ENCODE measurements at places on chromosomes 1 and 21.

- no peak for DNase-seq
These were observed 467.8 kb downstream of the CAMTA1 start for GRCh38 chr1:7253118-7253480.

DNA sequence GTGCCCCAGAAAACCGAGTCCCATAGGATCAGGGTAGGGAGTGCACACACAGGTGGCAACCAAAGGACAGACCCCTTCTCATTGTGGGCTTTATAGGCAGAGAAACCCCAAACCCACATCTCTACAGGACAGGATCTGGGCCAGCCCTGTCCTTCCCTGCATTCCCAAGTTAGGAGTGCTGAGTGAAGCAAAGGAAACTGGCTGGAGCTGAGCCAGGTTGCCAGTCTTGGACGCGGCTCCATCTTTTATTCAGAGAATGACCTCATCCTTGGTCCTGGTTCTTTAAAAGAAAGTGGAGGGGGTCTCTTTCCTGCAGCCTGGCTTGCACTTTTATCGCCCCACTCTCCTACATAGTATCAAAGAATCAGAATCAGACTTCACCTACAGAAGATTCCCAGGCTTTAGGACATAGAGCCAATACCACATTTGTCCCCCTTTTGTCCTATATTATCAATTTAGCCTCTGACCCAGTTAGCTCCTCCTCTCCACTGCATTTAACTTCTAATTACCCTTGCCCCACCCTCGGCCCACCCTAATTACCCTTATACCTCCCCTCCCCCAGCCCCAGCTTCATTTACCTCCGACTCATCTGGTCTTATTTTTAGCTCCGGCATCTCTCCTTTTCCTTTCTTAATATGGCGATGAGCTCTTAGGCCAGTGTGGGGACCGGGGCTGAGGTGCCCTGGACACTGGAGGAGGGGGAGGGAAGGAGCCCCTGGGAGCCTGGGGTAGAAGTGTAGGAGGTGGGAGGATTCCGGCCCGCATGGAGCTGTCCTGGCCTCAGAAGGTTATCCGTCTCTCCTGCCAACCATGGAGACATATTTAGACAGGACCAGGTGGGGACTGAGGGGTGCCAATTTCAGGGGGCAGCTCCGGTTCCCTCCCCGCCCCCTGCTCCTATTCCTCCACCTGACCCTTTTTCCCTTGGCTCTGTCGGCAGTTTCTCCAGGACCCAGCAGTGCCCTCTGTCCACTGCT lies at the start of gene CASQ1:
Gene CASQ1 (plus strand): TSS at position 927 of the 977 bp plus-strand sequence. CDS start 177 bp downstream, outside the sequence.
- DNase-seq: no peak

DNA sequence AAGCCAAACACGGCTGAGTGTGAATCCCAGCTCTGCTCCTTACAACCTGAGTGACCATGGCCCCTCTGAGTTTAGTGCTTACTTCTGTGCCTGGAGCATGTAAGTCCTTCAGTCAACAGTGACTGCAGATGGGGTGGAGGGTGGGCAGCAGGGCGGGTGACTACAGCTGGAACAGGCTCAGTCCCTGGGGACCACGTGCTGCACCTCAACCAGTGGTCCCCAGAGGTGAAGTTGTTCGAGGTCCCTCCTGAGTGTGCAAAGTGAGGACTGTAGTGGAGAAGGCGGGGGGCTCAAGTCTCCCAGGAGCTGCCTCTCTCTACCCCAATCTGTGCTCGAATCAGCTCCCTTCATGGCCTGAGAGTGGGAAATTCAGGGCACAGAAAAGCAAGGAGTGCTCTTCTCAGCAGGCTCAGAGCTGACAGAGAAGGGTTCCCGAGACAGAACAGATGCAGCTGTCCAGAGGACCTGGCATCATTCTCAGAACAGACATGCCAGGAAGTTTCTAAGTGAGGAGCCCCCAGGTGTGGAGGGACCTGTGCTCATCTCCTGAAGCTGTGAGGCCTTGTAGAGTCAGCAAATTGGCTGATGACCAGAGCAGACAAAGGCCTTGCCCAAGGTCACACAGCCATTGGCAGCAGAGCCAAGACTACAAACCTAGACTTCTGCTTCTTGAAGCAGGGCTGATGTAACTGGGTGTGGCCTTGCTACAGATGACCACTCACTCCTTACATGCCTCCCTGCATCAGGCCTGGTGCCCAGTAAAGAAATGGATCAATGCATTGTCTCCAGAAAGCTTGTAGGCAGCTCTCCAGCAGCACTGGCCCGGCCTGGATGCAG lies 61.7 kb upstream of the EDN2 start:
- DNase-seq: no peak

GRCh38 chr1:168190403-168190802 lies 11.6 kb downstream of the TIPRL start:
- no peak for DNase-seq

DNA sequence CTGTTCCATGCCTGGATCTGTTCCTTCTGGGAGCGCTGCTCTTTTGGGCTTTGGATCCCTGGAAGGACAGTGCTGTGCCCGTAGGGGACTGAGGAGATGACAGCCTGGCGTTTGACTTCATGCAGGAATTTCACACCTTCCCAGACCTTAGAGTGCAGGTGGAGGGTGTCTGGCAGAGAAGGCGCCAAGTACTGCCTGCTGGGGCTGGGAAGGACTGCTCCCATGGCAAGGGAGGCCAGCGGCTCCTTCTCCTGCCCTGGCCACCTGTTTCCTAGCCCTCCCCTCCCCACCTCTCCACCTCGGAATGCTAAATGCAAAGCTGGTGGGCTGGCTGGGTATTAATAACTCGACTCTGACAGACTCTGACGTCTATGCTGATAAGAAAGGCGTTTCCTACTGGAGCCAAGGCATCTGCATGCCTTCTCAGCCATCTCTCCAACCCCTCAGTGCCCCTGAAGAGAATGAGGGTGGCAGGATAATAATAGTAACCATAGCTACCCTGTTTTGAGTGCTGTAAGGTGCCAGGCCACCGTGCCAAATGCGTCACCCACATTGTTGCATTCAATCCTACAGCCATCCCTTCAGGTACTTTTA lies 17.5 kb upstream of the PDIK1L start:
- no peak for DNase-seq

DNA sequence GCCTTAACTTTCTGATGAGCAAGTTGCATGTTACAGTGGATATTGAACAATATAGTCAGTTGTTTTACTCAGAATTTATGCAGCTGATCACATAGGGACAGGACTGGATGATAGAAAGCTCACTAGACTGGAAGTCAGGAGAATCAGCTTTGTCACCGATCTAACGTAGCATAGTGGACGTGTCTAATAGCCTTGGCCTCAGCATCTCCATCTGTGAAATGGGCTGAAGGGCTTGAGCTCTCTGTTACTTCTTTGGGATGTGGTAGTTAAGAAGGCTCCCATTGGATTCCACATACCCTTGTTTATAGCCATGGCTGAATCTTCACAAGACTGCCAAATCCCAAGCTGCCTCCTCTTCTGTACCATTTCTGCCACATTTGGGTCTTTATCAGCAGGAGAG lies 190.6 kb downstream of the GRIK1 start:
- DNase-seq: no peak

- DNase-seq: no peak
These were observed 16.7 kb downstream of the TFAP2E start for GRCh38 chr1:35589516-35590427.

GRCh38 chr21:25986928-25987327 lies 183.6 kb downstream of the APP start:
- no peak for DNase-seq

GRCh38 chr1:51236531-51237350 lies 668 bp downstream of the RNF11 start:
- peak; percentile 28 for DNase-seq

DNA sequence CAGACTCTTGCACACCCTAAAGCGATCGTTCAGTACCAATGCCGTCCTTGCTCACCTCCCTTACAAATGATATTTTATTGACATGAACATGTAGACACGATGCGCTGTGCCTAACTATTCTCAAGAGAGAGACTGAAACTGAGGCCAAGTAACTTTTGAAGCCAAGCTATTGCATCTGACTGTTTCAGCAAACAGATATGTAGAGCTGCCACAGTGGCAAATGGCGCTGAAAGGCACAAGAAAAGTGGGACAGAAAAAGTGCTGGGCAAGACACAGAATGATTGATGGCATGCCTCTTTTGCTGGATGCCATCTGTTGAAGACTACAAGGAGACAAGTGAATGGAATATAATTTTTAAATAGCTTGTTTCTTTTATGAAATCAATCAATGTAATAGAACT lies 1157.2 kb upstream of the ADGRL4 start:
- no peak for DNase-seq

- no peak for DNase-seq
These were observed 138.6 kb upstream of the EDN2 start for GRCh38 chr1:41622859-41623732.

DNA sequence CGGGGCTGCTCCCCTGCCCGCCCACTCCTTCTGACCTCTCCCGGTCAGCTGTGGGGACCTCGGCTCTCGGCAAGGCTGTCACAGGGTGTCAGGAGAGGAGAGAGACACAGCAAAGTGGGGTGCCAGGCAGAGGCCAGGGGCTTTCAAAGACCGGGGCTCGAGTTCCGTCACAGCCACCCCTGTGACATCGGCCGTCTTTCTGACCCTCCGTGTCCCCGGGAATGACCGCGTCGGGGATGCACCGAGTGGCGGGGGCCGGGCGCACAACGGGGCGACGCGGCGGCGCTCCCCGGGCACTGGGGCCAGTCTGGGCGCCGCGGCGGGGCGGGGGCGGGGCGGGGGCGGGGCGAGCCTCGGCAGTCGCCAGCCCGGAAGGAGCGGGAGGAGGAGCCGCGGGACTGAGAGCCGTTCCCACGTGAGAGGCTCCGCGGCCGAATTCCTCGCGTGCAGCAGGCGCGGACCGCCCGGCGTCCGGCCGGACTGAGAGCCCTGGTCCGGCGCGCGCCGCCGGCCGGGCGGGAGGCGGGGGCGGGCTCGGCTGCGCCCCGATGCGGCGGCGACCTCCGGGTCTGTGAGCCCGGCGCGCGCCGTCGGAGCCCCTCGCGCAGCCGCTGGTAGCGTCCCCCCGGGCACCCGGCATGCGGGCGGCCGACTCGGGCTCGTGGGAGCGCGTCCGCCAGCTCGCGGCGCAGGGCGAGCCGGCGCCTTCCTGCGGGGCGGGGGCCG lies 229.7 kb upstream of the TMEM51 start:
- no peak for DNase-seq

DNA sequence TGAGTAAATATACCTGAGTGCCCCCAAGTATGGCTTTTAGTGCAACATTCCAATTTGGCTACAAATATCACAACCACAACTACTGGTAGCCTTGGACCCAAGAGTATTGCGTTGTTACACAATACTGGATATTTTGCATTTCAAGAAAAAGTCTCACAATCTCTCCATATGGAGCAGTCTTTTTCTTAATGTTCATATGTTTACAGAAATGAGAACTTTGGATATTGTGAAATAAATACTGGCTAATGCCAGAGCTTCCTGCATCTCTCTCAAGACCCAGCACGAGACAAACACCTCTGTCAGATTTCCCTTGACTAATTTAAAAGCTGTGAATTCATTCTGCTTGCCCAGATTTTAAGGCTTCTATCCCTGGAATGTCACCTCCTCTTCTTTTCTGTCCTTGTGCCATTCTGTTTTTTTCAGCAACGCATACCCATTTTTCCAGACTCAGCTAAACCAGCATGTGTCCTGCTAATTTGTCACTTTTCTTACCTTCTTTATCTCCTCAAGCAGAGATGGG lies 136.2 kb upstream of the BACE2 start:
- no peak for DNase-seq

GRCh38 chr1:116769561-116769977 lies 15.3 kb downstream of the CD2 start:
- peak; percentile 58 for DNase-seq

GRCh38 chr1:15345705-15346345 lies 63.9 kb upstream of the EFHD2 start:
- DNase-seq: peak; percentile 51

DNA sequence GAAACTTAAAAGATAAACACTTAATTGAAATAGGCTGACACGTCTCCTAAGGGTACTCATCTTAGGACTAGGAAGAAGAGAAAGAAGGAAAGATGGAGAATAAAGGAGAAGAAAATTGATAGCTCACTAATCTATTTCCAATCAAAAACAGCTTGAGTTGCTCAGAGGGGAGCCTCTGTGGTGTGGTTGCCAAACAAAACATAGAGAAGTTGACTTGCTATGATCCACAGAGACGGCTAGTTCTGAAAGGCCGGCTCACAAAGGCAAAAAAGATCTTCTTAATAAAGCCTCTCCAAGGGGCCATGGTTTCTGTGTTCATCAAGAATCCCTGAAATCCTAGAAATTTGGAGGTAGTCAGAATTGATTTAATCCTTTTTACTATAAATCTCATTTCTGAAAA lies 644.1 kb downstream of the LMO4 start:
- no peak for DNase-seq

DNA sequence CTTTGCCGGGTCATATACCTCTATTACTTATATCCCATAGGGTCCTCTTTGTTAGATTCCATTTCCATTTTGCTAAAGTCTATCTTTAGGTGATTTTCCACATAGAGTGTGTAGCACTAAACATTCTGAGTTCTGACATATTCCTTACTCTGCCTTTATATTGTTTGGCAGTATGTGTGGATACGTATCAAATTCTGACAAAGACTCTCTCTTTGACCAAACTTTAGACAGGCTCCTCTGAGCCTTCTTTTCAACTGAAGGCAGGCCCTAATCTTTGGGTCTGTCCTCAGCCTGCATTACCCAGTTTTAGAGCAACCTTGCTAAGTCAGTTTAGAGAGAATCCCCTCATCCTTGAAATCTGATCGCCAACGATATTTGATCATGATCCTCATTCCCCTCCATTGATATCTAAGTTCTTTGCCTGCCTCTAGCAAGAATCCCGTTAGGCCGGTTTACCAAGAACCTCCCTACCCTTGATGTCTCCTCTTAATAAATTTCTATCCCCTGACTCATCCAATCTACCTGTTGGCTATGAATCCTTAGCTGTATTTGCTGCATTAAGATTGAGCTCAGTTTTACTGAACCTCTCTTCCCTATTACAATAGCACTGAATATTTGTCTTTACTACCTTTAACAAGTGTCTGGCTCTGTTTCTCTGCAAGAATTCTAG lies 10.4 kb upstream of the PPT1 start:
- no peak for DNase-seq

GRCh38 chr1:30444850-30445249 lies 278.5 kb downstream of the MATN1 start:
- DNase-seq: no peak

GRCh38 chr1:35539073-35539823 lies 18.0 kb downstream of the KIAA0319L start:
- no peak for DNase-seq

GRCh38 chr1:220093361-220094015 lies 444 bp upstream of the IARS2 start:
- no peak for DNase-seq

- DNase-seq: no peak
These were observed 20.5 kb downstream of the MAPKAPK2 start for GRCh38 chr1:206705191-206705590.

GRCh38 chr1:177932123-177932522 lies 37.7 kb downstream of the SEC16B start:
- DNase-seq: no peak

- DNase-seq: no peak
These were observed 879 bp upstream of the WLS start for GRCh38 chr1:68233202-68233601.
